ENCODE measurements at places on chromosomes 1 and 21.
A peak's percentile ranks its signal among the peaks of the same experiment; 100 is the strongest.

GRCh38 chr1:52927212-52928014 is at the start of gene SCP2:
SCP2 (plus strand) TSS chr1:52927276; CDS start chr1:52927397, 121 bp downstream.
- peak; percentile 88 for DNase-seq

GRCh38 chr1:21659099-21659923 is 9.8 kb downstream of the RAP1GAP start:
- peak; percentile 89 for DNase-seq

- no peak for DNase-seq
Measured at GRCh38 chr21:33762803-33763581, 120.7 kb downstream of the ITSN1 start.

GRCh38 chr21:37974081-37974480 is 57.8 kb upstream of the KCNJ6 start:
- DNase-seq, result no peak

- no peak for DNase-seq
Measured at GRCh38 chr21:23524685-23525084, 2082.6 kb downstream of the MRPL39 start.

- no peak for DNase-seq
Measured at GRCh38 chr1:67094191-67094590, 40.2 kb upstream of the SLC35D1 start.
